ENCODE measurements at places on chromosomes 5 and 9.

- no peak for DNase-seq
These were observed 32.3 kb downstream of the TNFAIP8 start for GRCh38 chr5:119387945-119388618.

DNA sequence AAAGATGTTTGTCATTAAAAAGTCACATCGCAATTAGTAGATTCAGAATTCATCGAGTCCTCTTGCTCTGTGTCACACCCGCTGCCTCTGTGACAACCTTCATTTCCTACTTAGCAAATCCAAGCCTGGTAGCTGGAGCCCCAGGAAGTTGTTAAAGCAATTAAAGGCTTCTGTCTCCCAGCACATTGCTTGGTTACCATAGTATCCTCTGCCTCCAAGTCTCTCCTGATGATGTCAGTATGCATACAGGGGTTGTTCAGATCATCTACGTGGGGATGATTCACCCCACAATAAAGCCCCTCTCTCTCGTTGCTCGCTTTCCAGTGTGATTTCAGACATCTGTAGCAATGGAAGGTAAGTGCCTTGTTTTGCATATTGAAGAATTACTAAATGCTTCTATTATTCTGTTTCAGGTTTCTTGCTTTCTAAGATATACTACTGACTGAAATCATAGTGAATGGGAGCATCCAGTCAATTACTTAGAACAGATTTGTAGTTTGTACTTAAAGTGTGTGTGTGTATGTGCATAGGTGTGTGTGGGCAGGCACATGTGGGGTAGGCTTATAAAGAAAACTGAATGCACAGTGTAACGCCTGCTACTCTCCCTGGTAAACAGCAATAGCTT lies 52.9 kb downstream of the PAM start:
- DNase-seq, result no peak

GRCh38 chr9:89543621-89544278 lies 45.8 kb upstream of the SEMA4D start:
- DNase-seq, result no peak

DNA sequence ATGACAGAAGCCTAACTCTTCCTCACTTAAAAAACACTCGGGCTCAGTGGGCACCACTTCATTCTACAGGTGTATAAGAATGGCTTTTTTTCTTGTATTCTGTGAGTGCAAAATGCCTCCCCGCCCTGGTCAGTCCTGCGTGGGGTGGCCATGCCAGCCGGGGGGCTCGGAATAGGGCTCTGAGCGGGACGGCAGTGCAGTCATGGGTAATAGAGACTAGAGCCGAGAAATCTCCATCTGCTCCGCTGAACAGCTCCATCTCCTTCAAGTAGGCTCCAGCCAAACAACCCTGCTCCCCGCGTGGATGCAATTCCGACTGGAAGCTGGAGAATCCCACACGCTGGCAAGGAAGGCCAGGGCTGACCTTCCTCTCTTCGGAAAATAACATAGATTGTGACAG lies 317.0 kb upstream of the IRX4 start:
- DNase-seq, result no peak

- DNase-seq, result no peak
These were observed 43.9 kb upstream of the ALDOB start for GRCh38 chr9:101479338-101480030.

DNA sequence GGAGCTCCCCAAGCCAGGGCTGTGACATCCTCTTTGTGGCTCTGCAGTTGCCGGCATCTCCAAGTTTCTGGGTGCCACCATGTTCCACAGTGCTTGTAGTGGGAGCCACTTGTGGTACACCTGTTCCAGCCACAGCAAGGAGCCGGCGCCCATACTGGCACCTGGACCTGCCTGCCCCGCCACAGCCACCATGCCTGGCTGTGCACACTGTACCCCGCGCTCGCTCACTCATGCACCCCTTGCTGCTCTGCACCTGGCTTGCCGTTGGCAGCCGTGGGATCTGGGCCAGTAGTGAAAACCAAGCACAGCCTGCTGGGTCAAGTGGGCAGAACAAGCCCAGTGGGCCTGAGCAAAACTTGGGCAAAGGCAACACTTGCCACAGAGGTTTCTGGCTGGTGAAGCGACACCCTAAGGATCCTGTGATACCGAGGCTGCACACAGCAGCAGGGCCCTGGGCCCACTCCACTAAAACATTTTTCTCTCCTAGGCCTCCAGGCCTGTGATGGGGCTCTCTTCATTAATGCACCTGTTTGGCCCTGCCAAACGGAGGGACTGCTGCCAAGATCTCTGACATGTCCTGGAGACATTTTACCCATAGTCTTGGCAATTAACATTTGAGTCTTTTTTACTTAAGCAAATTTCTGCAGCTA lies 2.8 kb downstream of the TRIM36 start:
- DNase-seq, result no peak

DNA sequence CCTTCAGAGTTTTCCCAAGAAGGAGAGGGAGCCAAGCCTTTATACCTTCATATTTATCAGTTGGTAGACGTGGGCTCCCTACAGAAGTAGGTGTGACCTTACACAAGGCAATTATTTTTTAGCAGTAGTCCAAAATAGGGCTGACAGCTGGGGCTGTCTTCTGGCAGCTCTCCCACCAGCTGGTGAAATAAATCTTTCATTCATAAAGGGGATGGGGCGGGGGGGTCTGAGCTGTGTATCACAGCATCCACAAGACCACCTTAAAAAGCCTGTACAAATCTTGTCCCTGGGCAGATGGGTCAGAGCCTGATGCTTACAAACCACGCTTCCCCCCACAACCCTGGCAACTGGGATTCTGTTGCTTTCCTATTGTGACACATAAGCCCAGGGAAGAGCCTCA lies 19.7 kb downstream of the CSF2 start:
- DNase-seq, result no peak

- no peak for DNase-seq
These were observed 46.2 kb downstream of the TENT4A start for GRCh38 chr5:6759401-6759800.

DNA sequence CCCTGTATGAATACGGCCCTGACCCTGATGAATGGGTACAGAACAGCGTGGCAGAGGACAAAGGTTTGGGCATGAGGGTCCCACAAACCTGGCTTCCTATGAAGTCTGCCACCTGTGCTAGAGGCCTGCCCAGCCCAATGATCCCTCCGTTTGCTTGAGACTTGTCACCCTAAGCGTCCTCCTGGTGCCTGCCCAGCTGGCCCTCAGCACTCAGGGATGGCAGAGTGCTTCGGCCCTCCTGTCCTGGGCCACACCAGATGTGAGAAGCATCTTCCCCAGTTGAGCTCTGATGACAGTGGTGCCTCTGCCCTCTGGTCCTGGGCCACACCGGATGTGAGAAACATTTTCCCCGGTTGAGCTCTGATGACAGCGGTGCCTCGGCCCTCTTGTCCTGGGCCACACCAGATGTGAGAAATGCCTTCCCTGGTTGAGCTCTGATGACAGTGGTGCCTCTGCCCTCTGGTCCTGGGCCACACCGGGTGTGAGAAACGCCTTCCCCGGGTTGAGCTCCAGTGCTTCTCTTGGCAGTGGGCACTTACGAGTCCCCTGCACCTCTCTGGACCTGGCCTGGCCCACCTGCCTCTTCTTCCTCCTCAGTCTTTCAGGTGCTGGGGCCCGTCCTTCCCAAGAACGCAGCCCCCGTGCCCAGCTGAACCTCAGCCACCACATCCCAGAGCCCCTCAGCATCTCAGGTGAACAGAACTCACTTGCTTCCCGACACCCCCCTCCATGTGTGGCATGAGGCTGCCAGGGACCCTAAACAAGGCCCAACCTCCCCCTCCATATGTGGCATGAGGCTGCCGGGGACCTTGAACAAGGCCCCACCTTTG lies 253.1 kb upstream of the IRX1 start:
- no peak for DNase-seq

- peak; percentile 3 for DNase-seq
These were observed 645 bp downstream of the SAP30L start for GRCh38 chr5:154446195-154447088.
